KBM-7 (cell line): ENCODE measurements at places on chromosomes 7 and 10.

DNA sequence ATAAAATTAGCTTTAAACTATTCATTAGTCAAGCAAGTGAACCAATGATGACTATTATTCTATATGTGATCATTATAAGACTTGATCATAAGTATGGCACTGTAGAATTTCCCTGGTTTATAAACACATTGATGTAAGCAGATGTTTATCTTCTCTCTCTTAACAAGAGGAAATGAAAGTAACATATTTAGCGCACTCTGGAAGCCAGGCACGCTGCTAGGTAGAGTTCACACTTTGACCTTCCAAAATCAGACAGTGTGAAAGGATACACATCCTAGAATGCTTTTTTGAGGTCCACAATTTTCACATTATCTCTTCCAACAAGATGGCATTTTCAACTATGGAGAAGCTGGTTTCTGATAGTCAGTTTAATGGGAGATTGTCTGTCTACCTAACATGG, 529.4 kb upstream of the IGFBP3 start:
- no peak for DNase-seq

GRCh38 chr10:127117125-127117524, 79.3 kb downstream of the INSYN2A start:
- peak; percentile 64 for DNase-seq

DNA sequence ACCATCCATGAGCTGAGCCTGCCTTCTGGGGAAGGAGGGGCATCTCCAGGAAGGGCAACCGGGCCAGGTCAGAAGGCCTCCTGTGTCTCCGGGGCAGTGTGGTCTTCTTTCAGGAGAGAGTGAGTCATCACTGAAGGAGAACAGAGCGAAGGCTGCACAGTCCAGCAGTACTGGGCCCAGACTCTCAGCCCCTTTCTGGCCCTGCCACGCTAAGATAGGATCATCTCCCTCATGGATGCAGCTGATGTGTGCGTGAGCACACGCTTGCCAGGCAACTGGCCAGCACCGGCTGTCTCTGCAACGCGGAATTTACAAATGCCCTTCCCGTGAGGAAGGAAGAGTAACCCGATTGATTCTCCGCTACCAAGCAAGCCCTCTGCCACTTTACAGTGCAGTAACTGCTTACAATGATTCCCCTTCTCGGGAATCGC, 328.2 kb downstream of the TNS3 start:
- DNase-seq: peak; percentile 56

DNA sequence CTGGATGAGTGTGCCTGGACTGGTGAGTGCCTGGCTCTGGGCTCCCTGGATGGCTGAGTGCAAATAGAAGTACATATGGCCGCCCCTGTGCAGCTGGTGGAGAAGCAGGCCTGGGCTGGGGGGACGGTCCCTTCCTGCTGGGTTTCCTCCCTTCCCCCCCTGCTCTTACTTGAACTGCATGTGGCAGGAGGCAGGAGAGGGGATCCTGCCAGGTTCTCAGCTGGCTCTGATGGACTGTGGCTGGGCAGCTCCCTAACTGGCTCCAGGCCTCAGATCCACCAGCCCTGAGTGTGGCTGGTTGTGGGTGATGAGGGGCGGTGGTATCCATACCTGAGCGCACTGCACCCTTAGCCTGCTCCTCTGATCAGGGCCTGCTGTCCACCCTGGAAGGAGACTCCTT, 26.9 kb downstream of the ADCY1 start:
- DNase-seq: no peak

GRCh38 chr10:71684356-71685173, 35.0 kb downstream of the C10orf105 start:
- DNase-seq: peak; percentile 67

- no peak for DNase-seq
Observed at GRCh38 chr7:135409845-135410542, 99.9 kb downstream of the CNOT4 start.

GRCh38 chr10:82392533-82392932, 517.5 kb downstream of the NRG3 start:
- DNase-seq: no peak

DNA sequence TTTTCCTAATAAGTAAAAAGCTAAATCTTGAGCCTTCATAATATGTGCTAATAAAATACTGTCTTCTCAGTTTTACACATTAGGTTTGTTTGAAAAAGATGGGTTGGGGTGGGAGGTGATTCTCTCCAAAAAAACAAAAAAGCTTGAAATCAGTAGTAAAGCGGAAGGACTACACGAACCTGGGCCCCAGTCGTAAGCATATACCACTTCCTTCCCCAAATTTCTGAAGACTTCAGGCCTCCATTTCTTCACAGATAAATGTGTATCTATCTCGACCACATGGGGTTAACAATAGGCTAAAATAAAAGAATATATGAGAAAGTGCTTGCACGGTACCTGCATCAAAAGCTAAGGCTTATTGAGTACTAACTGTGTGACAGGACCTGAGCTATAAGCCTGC, 51.6 kb upstream of the PAX2 start:
- DNase-seq: peak; percentile 30

DNA sequence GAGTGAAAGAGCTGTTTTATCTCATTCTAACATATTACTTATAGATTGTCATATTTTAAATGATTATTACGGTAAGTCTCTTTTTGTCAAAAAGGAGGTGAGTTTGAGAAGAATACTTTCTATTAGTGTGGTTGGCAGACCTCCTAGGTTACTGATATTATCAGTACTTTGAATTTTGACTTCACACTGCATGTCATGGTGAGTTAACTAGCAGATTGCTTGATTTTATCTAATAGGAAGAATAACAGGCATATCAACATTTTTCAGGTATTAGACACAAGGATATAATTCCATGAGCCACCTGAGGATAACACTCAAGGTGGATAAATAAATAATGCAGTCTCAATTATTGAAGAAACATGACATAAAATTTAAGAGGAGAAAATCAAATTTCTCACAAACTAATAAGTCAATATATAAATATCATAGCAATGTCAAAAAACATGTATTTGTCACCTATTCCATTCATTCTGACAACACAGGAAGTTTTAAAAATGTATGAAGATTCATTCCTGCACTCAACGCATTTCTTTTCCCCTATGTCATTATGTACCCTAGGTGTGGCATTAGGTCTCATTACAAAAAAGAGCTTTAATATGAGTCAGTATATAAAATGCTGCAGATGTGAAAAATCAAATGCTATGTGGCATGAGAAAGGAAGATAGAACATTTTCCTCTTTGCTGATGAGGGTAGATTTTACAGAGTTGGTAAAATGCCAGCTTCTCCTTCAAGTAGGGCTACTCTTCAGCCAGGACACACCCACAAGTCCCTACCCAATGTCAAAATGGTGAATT, 1621.6 kb downstream of the REEP3 start:
- no peak for DNase-seq

DNA sequence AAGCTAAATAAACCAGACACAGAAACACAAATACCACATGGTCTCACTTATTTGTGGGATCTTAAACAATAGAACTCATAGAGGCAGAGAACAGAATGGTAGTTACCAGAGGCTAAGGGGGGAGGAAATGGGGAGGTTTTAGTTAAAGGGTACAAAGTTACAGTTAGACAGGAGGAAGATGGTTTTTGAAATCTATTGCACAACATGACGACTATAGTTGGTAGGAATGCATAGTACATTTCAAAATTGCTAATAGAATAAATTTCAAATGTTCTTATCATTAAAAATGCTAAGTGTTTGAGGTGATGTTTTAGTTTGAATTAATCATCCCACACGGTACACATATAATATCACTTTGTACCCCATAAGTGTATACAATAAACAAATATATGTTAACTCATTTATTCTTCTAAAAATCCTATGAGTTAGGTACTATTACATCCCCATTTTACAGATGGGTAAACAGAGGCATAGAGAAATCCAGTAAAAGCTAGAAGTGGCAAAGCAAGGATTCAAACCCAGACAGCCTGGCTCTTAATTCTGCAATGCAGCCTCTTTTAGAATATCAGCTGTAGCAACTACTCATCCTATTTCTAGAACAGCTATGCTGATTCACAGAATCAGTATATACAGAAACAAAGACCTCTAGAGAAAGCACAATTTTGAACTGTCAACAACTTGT, 50.9 kb downstream of the HBP1 start:
- DNase-seq: no peak

- no peak for DNase-seq
Observed at GRCh38 chr7:52708846-52709245, 326.6 kb upstream of the POM121L12 start.

GRCh38 chr10:77591238-77591880, 46.2 kb downstream of the KCNMA1 start:
- no peak for DNase-seq

DNA sequence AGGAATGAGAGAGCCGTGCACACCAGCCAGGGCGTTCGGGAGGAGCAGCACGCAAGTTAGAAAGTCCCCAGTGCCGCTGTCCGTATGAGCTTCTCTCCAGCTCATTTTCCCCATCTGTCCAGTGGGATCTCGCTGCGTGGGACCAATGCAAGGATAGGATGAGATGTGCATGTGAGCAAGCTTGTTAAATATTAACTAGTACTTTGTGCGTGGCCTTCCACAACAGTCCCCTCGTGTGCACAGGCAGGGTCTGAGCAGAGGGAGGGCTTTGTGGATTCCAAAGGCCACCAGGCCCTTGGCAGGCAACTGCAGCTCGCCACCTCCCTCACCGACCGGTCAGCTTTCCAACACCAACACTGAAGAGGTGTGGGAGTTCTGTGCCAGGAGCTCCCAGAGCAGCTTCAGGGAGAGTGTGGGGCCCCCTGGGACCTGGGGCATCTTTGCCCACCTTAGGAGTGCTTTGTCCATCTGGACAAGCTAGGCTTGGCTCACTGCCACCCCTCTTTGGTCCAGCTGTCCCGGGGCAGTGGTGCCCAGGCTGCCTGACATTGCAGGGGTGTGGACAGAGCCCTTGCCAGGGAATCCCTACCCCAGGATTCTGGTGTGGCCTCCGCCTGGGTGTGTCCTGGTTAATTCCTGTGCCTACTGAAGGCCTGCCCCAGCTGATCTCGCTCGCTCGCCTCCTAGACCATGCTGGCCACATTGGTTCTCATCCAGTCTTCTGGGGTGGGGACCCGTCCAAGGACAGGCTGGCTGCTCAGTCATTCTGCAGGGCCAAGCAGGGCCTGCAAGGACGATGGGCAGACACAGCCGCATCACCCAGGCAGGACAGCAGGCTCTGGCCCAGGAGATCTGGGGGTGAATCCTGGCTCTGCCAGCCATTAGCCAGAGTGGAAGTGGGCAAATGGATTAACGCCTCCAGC, 5.3 kb downstream of the FAM20C start:
- no peak for DNase-seq

GRCh38 chr10:93266858-93267257, 193.2 kb downstream of the CYP26A1 start:
- DNase-seq: no peak

DNA sequence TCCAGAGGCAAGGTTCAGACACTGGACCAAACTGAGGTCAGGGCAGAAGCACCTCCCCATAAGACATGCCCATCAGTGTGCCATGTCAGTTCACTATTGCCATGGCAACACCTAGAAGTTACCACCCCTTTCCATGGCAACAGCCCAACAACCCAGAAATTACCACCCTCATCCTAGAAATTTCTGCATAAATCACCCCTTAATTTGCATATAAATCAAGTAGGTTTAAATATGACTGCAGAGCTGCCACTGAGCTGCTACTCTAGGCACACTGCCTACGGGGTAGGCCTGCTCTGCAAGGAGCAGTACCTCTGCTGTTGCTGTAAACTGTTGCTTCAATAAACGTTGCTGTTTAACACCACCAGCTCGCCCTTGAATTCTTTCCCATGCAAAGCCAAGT, 12.7 kb downstream of the STEAP2 start:
- no peak for DNase-seq

GRCh38 chr7:112012242-112012641, 194.0 kb downstream of the DOCK4 start:
- no peak for DNase-seq

- no peak for DNase-seq
Observed at GRCh38 chr10:132407846-132408278, 10.9 kb downstream of the PWWP2B start.

DNA sequence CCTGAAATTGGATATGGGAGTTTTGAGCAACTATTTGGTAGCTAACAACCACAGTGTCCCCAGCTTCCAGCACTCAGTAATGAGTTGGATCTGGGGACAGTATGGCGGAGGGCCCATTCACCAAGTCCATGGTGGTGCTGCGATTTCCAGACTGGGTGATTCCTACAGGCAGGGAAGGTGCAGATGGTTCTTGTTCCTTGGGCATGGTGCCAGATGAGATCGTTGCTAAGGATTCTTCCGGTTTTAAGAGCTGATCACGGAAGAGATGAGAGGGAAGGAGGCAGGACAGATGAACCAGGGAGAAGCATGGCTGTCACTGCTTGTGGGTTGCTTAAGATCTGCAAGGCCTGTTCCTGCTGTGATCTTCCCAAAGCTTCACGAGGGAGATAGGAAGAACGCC, 380.3 kb downstream of the TCERG1L start:
- DNase-seq: no peak

GRCh38 chr10:128528167-128528566, 401.9 kb upstream of the MKI67 start:
- no peak for DNase-seq

DNA sequence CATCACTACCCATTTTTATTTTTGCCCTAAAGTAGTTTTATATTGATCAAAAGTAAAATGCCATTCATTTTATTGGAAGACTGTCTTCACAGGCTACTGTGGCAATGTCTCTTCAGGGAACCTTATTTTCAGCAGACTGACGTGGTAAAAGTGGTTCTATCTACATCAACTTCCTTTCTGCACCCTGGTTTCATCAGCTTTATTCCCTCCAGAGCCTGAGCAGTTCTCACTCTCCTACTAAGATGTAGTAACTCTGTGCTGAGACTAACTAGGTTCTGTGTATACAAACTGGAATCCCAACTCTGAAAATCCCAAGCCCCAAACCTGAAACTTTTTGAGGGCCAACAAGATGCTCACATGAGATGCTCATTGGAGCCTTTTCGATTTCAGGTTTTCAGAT, 155.3 kb downstream of the SFMBT2 start:
- no peak for DNase-seq

- DNase-seq: no peak
Observed at GRCh38 chr10:130244928-130245495, 108.8 kb downstream of the GLRX3 start.

- no peak for DNase-seq
Observed at GRCh38 chr10:3812141-3812540, 27.1 kb upstream of the KLF6 start.

GRCh38 chr10:1130995-1131790, 75.0 kb downstream of the WDR37 start:
- DNase-seq: no peak

- DNase-seq: no peak
Observed at GRCh38 chr10:4670737-4671136, 155.3 kb upstream of the AKR1E2 start.

- no peak for DNase-seq
Observed at GRCh38 chr10:119705434-119705831, 20.4 kb upstream of the INPP5F start.

DNA sequence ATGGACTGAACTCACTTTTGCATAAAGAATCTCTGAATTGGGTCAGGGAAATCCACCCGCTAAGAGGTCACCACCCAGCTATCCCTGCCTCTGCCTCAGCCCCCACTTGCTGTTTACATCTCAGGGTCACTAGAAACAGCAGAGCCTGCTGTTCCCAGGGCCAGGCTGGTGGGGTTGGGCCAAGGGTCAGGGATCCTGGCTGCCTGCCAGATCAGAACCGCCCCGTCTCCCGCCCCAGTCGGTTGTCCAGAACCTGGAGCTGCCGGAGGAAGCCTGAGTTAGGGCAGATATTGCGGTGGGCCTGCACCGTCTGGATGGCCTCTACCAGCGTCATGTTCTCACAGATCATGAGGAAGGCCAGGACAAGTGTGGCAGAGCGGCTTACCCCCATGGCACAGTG, 17.0 kb upstream of the SAMD8 start:
- no peak for DNase-seq

GRCh38 chr7:157253850-157254249, 83.0 kb upstream of the DNAJB6 start:
- DNase-seq: no peak

GRCh38 chr10:131852176-131852822, 48.5 kb upstream of the PPP2R2D start:
- no peak for DNase-seq
